A549 treated with CpdA at 1 μM for 4 hours (cell line): ENCODE measurements at places on chromosomes 3 and 15. TPM values are rescaled to one million over a fixed set of nuclear protein-coding genes. Genes with fewer than 3 reads are reported as not detected.

Gene KIF15
- total RNA-seq = 6.9 to 14.1 TPM (median 9.9 TPM) in 5 replicates

Gene ENTPD3
- total RNA-seq = 0.13 TPM in 1 of 5 replicates, not detected in the others

Gene ZNF662
- not detected in 5 replicates for total RNA-seq

Gene CYFIP1
- total RNA-seq = 69.6 to 85.3 TPM (median 79.3 TPM) in 5 replicates

Gene MASP1
- total RNA-seq = 0.01 to 0.05 TPM in 2 of 5 replicates, not detected in the others

Gene CACNA2D2
- 0.28 to 0.66 TPM (median 0.52 TPM) in 5 replicates for total RNA-seq

Gene IMPG2
- total RNA-seq = 0.01 to 0.02 TPM in 2 of 5 replicates, not detected in the others

Gene HMG20A
- total RNA-seq = 23.7 to 33.4 TPM (median 28.7 TPM) in 5 replicates

Gene LRRK1
- 20.1 to 29.0 TPM (median 22.4 TPM) in 5 replicates for total RNA-seq

Gene GOLGA8S
- total RNA-seq = 0.10 to 0.20 TPM (median 0.15 TPM) in 5 replicates

Gene ACSBG1
- total RNA-seq = 0.21 to 0.41 TPM (median 0.31 TPM) in 5 replicates

Gene TF
- 0.51 to 4.1 TPM (median 0.87 TPM) in 5 replicates for total RNA-seq

Gene LRCH3
- 13.2 to 24.1 TPM (median 15.4 TPM) in 5 replicates for total RNA-seq

Gene ZNF385D
- not detected in 5 replicates for total RNA-seq

Gene FBXW12
- total RNA-seq = not detected in 5 replicates

Gene DCUN1D1
- 15.7 to 20.2 TPM (median 18.4 TPM) in 5 replicates for total RNA-seq

Gene CYP1A2
- not detected in 5 replicates for total RNA-seq

Gene SACM1L
- total RNA-seq = 16.4 to 17.1 TPM (median 16.9 TPM) in 5 replicates

Gene CEMIP
- total RNA-seq = 2.2 to 3.0 TPM (median 2.4 TPM) in 5 replicates

Gene KY
- total RNA-seq = 0.06 to 0.15 TPM (median 0.08 TPM) in 5 replicates

Gene DNAH12
- 0.05 to 0.19 TPM (median 0.11 TPM) in 4 of 5 replicates, not detected in the other for total RNA-seq

Gene IL5RA
- total RNA-seq = not detected in 5 replicates

Gene SLC22A13
- total RNA-seq = 0.06 to 0.12 TPM (median 0.10 TPM) in 3 of 5 replicates, not detected in the others

Gene BCL6
- 4.6 to 8.2 TPM (median 7.4 TPM) in 5 replicates for total RNA-seq

Gene WNT7A
- 0.10 to 0.26 TPM (median 0.18 TPM) in 5 replicates for total RNA-seq

Gene HYAL1
- 0.31 to 0.48 TPM (median 0.38 TPM) in 5 replicates for total RNA-seq

Gene IL12A
- 0.58 to 1.2 TPM (median 0.92 TPM) in 5 replicates for total RNA-seq

Gene TMC3
- total RNA-seq = not detected in 5 replicates

Gene CFAP92
- 0.03 to 0.25 TPM in 2 of 5 replicates, not detected in the others for total RNA-seq

Gene CASR
- not detected in 5 replicates for total RNA-seq

Gene MAPKBP1
- total RNA-seq = 2.9 to 5.5 TPM (median 4.5 TPM) in 5 replicates

Gene PRR20G
- 0.05 to 0.21 TPM (median 0.13 TPM) in 4 of 5 replicates, not detected in the other for total RNA-seq

Gene RBP2
- not detected in 5 replicates for total RNA-seq

Gene P2RY12
- total RNA-seq = not detected in 5 replicates

Gene NLGN1
- not detected in 5 replicates for total RNA-seq

Gene BLM
- total RNA-seq = 10.9 to 14.5 TPM (median 12.9 TPM) in 5 replicates

Gene CPOX
- total RNA-seq = 21.5 to 25.8 TPM (median 23.2 TPM) in 5 replicates

Gene MAP2K5
- 10.7 to 12.8 TPM (median 12.3 TPM) in 5 replicates for total RNA-seq

Gene MST1R
- 5.0 to 10.2 TPM (median 7.9 TPM) in 5 replicates for total RNA-seq

Gene CACNA1D
- 0.72 to 1.2 TPM (median 1.1 TPM) in 5 replicates for total RNA-seq

Gene KCNAB1
- total RNA-seq = not detected in 5 replicates
